ENCODE measurements at places on chromosomes 13 and 19. TPM values are rescaled to one million over a fixed set of nuclear protein-coding genes. Genes with fewer than 3 reads are reported as not detected.
A peak's percentile ranks its signal among the peaks of the same experiment; 100 is the strongest.

- no peak for DNase-seq
These were observed 27.4 kb upstream of the ZNF536 start for GRCh38 chr19:30344446-30345425.

DNA sequence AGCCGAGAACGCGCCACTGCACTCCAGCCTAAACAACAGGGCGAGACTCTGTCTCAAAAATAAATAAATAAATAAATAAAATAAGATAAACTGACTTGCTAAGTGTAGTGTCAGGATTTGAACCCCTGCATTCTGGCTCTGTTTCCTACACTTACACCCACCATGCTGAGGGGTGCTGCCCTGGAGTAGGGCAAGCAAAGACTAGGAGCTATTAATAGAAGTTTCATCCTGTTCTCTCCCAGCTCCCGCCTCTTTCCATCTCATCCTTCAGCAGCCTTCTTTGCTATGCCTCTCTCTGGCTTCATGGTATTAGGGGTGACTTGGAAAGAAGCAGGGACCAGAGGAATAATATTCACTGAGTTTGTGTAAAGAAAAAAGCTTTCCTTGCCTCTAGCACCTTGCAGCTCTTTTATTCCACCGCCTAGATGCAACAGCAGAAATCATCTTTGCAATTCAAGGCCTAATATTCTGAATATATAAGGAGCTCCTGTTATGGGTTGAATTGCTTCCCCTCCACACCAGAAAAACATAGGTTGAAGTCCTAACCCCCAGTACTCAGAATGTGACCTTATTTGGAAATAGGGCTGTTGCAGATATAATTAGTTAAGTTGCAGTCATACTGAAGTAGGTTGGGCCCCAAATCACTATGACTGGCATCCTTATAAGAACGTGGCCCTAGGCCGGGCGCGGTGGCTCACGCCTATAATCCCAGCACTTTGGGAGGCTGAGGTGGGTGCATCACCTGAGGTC is 8.7 kb upstream of the PLAUR start:
- no peak for DNase-seq

Gene ZNF546
- 7.1 TPM for total RNA-seq

GRCh38 chr13:101736566-101736965 is 284.1 kb downstream of the ITGBL1 start:
- DNase-seq = no peak

- no peak for DNase-seq
These were observed 721 bp downstream of the TNFSF11 start for GRCh38 chr13:42574435-42575311.

DNA sequence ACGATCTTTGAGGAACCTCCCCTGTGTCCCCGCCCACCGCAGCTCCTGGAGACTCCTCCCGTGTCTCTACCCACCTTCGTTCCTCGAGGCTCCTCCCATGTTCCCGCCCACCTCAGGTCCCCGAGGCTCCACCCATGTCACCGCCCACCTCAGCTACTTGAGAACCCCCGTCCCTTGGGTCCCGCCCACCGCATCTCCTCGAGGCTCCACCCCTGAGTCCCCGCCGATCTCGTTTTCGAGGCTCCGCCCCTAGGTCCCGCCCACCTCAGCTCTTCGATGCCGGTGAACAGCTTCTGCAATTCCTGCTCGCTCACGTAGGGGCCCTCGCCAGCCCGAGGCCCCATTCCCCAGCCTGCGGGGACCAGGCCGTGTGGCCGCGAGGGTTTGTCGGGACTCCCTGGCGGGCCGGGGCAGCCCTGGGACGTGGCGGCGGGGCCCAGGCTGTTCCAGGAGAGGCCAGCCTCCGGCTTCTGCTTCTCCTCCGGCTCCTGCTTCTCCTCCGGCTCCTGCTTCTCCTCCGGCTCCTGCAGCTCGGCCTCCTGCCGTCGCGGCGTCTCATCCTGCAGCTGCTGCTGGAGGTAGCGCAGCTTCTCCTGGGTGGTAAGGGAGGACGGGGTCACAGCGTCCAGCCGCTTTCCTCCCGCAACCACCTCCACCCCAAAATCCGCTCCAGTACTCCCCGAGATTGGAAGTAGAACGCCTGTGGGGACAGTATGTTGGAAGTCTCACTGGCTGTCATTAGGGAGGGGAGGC is 16.7 kb downstream of the TSKS start:
- DNase-seq = no peak

GRCh38 chr19:27971071-27971470 is 1241.9 kb downstream of the UQCRFS1 start:
- peak; percentile 28 for DNase-seq

Gene NBEA
- total RNA-seq = 6.9 TPM

- DNase-seq = peak; percentile 19
These were observed 859 bp downstream of the ZNF433 start for GRCh38 chr19:12034620-12035019.

- DNase-seq = no peak
These were observed 28.1 kb downstream of the ATP4B start for GRCh38 chr13:113629866-113630265.

DNA sequence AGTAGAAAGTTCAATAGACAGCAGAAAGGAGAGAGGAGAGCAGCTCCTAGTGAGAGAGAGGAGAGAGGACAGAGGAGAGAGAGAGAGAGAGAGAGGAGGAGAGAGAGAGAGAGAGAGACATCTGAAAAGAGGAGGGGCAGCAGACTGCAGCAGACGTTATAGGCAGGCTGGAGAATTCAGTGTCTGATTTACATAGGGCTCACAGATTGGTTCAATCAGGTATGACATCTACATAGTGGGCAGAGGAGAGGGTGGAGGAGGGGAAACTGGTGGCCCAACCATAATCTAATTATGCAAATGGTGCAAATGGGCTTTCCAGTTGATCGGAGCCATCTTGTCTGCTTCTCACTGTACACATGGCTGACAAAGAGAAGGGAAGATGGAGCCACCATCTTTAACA is 221.3 kb upstream of the TRPC4 start:
- no peak for DNase-seq

GRCh38 chr13:112943309-112944125 is 25.5 kb upstream of the MCF2L start:
- DNase-seq = peak; percentile 5

Gene MZF1
- 15.5 TPM for total RNA-seq
